Fibroblast of mammary gland (primary cell): ENCODE measurements at places on chromosomes 6 and 20.

GRCh38 chr20:32190616-32191415, 16.7 kb downstream of the PLAGL2 start:
- peak; percentile 19 for DNase-seq

GRCh38 chr6:158312165-158312564, at the start of gene TULP4:
Gene TULP4, plus strand, starts transcription at chr6:158312465. Its CDS starts 1,552 bp downstream, at chr6:158314017.
- no peak for DNase-seq

- no peak for DNase-seq
Measured at GRCh38 chr20:61903575-61904340, 161.9 kb downstream of the TAF4 start.

DNA sequence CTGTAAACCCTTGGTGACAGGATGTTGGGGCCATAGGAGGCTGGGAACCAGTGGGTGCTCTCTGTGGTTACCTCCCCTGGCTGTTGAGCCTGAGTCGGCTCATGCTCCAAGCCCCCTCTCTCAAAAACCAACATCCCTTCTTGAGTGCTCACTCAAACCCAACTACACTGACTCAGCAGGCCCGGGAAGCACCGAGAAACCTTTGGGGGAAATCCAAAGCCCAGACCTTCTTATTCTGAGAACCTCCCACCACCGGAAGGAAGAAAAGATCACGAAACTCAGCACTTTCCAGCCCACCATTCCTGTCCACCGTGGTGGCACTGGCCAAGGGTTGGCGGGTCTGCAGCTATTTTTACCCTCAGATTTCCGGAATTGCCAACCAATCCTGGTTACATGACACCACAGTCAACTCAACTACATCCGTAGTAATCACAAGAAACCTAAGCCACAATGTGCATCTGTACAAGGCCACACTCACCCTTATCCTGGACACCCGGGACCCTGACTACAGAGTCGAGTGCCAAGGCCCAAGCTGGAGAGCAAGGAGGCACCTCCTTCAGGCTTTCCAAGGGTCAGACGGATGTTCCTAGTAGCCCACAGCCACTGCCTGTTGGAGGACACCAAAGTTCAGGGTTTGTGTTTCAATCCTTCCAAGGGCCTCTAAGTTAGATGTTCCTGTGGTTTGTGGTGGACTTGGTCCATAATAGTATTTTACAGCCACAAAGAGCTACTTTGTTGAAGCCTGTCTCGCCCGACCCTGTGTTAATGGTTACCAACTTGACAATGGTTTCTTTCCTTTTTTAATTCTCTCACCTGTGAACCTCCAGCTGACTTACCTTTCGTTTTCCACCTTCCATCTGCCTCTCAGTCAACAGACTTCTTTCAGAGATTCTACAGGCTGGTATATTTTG, 317.0 kb downstream of the CDC5L start:
- no peak for DNase-seq

DNA sequence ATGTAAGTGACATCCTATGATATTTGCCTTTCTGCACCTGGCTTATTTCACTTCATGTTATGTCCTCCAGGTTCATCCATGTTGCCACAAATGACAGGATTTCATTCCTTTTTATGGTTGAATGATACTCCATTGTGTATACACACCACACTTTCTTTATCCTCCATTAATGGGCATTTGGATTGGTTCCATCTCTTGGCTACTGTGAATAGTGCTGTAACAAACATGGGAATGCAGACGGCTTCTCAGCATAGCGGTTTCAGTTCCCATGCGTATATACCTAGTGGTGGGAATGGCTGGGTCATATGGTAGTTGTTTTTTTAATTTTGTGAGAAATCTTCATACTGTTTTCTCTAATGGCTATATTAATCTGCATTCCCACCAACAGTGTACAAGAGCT, 14.8 kb downstream of the MTHFD1L start:
- DNase-seq, result no peak

DNA sequence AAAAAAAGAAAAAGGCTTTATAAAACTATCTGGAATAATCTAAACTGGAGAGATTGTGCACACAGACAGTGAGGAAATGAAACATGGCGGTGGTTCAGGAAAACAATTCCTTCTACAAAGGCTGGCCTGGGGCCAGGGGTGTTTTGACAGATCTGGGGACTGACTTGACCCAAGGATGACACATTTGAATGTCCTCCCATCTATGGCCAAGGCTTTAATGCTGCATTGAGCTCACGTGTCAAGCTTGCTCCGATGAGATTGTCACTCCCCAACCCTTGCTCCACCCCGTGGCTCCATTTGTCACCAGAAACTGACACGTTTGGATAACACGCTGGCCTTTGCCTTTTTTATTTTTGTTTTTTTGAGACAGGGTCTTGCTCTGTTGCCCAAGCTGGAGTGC, 156.1 kb downstream of the ZFP64 start:
- DNase-seq, result no peak

GRCh38 chr6:170423814-170424603, 117.5 kb downstream of the FAM120B start:
- no peak for DNase-seq

DNA sequence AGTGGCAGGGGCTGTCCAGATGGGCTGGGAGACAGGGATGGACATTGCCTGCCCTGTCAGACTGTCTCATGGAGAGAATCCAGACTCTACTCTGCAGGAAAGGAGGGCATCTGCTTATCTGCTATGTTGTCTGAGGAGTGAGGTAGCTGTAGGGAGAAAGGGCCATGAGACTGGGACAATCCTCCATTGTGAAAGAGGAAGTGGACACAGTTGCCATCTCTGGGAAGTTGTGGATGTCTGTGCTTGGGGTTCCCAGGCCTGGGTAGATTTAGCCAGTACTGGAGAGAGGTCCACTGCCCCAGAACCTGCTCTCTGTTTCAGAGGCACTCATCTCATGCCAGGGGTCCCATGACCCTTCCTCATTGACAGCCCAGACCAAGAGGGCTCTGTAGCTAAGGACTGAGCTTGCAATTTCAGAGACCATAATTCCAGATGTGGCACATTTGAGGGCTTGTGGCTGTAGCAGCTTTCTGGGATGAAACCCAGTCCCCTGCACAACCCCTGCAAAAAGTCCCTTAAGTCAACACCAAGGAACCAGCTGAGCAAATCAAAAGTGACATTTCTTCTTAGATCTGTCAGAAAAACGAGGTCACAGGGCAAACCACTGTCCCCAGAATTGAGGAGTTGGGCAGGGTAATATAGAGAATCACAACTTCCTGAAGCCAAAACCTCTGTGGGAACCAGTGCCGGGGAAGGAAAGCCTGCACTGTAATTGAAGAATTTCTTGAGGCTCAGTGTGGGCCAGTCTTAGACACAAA, 4.1 kb upstream of the SIRPG start:
- no peak for DNase-seq

DNA sequence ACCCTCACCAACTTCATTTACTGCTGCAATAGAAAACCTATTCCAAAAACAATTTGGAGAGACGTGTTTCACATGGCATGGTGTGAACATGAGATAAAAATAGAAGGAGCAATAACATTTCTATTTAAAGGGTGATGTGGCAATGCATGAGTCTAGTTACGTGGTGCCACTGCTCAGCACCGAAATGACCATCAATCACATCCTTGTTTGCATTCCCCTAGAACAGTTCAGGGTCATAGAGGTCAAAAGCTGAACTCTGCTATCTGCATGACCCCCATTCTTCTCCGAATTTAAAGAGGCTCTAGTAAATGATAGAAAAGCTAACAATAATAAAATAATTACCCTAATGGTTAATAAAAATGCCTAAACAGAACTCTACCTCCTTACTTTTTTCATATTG, 29.5 kb downstream of the ROS1 start:
- DNase-seq, result no peak

- no peak for DNase-seq
Measured at GRCh38 chr20:64156136-64156885, 7.9 kb upstream of the MYT1 start.

DNA sequence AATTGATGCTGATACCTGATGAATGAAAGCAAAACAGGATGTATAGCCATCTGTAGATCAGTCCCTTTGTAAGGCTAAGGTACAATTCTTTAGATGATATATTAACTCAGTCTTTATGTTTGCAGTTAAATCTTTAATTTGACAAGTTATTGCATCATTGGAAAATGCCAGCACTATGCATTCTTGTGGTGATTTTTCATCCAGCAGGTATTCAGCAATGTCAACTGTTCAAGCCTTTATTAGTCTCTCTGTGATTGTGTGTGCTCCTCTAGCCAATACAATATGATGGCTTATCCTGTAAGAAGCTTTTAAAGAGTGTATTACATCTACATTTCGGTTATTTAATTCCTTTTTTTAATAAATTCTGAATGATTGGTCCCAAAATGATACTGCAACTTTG, 34.3 kb downstream of the HLA-DMB start:
- peak; percentile 45 for DNase-seq

- peak; percentile 49 for DNase-seq
Measured at GRCh38 chr6:139547122-139547776, 172.8 kb upstream of the CITED2 start.

DNA sequence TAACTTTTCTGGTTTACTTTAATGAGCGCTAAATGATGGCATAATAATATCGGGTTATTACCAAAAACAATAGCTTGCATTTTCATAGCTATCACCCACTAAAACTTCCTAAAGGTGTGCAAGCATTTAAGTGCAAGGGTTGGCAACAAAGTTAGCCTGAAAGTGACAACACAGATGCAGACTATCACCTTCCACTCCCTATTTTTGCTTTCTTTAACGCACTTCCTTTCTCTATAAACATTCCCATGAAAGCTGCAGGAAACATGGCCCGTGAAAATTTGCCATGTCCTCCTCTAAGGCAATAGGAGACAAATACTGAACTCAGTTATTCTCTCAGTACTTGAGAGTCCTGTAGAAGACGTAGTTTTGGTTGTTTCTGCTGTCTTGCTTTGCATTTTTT, 2.7 kb downstream of the MYCT1 start:
- DNase-seq, result no peak

GRCh38 chr6:501891-502601, 110.5 kb downstream of the IRF4 start:
- peak; percentile 4 for DNase-seq

DNA sequence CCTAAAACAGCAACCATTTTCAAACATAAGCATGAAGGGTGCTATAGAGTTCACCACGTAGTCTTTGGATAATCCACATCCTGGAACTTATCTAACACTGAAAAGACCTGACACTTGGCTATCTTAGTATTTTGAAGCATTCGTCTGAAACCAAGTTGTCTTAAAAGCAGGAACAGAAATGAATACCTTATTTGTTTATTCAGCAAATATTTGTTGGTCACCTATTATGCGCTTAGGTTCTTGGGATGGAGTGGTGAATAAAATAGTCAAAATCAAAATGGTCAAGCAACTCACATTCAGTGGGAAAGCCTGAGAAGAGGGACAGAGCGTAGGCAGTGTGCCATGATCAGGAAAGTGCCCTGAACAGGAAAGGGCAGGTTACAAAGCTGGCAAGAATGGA, 188.4 kb upstream of the COL21A1 start:
- DNase-seq, result no peak

DNA sequence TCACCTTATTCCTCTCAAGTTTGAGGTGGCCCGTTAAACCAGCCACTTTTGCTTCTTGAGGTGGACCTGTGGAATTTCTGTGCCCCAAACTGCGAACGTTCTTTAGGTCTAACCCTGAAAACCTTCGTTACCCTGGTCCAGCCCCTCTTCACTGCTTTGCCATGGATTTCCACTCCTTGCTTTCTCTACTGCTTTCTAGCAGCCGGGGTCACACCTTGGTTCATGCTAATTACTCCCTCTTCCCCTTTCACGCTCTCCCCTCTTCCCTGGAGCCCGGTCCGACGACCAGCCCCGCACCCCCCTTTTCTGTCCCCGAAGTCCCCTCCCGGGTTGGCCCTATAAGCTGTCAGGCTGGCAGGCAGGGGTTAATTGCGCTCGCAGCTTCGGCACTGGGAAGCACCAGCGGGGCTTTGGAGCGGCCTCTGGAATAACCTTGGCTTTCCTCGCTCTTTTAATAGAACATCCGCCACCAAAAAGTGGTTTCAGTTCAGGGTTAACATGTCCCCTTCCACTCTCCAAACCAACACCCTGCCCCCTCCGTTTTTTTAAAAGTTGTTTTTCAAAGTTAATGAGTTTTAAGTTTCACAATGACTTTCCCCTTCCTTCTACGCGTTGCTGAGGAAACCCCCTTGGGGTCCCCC, 1.4 kb upstream of the HIVEP1 start:
- no peak for DNase-seq

GRCh38 chr6:71080133-71080532, 123.3 kb upstream of the B3GAT2 start:
- DNase-seq, result peak; percentile 33

DNA sequence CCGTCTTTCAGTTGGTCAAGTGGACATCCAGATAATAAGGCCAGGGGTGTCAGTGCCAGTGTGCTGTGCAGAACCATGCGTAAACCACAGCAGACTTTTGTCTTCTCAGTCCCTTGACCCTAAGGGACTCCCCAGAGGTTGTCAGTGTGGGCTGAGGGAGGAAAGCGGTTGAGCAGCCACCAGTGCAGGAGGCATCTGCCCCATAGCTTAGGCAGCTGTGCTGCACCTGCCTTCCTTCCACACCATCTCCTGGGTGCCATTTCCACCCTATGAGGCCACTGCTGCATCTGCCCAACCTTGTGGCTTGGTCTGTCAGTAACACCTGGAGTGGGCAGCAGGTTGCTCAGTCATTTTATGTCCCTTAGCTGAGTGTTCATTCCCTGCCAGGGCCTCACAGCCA, 26.0 kb downstream of the PRPF6 start:
- DNase-seq, result no peak

DNA sequence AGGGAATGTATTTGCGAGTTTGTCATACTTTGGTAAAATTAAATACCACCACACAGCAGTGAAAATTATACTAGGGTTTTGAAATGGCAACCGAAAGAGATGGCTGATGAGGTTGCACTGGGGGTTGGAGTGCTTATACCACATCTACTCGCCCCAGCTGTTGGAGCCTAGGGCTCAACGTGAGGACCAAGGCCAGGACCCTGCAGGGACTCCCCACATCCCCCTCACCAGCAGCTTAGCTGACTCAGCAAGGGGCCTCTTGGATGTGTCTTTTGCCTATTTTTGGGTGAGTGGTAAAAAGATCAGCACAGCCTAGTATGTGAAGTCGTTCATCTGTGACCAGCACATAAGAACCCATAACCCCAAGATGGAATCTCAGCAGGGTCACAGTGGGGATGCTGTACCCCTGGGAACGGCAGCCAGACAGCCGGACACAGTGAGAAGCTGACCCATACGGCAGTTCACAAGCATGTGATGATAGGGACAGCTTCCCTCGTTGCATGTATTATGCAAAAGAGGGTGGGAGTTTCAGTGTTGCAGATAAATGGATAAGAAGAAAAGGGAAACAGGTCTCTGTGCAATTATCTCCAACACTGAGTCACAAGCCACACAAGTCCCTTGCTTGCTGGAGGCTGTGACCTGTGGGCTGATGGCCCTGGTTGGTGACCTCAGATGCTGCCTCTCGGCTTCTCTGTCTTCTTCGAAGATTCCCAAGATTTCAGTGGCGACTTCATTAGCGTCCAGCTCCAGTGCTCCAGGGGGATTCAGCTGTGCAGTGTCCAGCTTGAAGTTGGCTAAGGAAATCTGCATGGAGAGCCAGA, 20.9 kb upstream of the SPO11 start:
- no peak for DNase-seq
